AG09309 (cell line): ENCODE measurements at places on chromosomes 3 and 15.

- no peak for DNase-seq
Measured at GRCh38 chr3:173819368-173819767, 421.8 kb downstream of the NLGN1 start.

GRCh38 chr3:155963570-155963969 lies 93.1 kb downstream of the GMPS start:
- no peak for DNase-seq

DNA sequence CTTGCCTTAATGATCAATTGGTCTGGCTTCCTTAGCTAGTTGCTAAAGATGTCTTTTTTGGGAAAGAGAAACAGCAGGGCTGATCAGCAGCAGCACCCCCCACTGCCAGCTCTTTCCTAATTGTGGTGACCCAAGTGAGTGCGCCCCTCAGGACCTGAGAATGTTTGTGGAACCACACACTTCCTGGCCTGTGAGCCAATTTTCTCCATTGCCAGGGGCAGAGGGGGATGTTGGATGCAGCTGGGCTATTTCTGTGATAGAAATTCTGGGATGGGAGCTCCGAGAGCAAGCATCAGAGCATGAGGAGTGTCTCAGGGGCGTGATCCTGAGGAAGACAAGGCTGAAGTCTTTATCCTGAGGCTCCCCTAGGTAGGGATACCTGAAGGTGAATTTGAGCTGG lies 66.6 kb downstream of the CLDN11 start:
- no peak for DNase-seq

- DNase-seq: no peak
Measured at GRCh38 chr3:24492971-24493551, 1.6 kb downstream of the THRB start.

DNA sequence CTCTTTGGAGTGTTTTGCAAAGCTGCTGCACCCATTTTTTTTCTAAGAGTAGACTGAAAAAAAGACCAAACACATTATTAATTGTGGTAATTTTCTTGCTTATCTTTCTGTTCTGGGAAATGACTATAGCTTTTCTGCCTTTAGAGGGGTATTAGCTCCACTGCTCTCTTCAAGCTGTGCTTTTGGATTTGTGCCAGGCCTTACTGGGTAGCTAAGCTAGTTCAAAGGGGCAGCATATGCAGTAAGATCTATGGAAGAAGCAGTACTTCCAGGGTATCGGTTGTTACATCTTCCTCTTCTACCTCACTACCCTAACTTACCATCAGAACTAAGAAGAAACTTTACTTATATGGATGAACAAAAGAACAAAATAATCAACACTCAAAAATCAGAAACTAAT lies 28.7 kb upstream of the ARIH1 start:
- no peak for DNase-seq

DNA sequence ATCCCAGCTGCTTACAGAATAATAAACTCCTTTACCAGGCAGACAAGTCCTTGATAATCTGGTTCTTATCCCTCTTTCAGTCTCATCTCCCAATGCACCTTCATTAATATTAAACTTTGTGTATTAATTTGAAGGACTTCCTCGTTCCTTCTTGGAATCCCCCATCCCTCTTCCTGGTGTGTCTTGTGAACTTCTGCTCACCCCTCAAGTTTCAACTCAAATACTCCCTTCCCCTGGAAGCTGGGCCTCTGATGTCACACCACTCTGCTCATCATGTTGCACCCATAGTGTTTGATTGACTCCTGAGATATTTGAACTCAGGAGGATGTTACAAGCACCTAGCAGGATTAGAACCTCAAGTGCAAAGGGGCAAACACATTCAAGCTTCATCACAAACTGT lies 3.3 kb upstream of the STT3B start:
- no peak for DNase-seq

- DNase-seq: no peak
Measured at GRCh38 chr15:99692825-99693224, 40.4 kb downstream of the LYSMD4 start.

GRCh38 chr15:93861956-93862741 lies 369.2 kb upstream of the MCTP2 start:
- no peak for DNase-seq

DNA sequence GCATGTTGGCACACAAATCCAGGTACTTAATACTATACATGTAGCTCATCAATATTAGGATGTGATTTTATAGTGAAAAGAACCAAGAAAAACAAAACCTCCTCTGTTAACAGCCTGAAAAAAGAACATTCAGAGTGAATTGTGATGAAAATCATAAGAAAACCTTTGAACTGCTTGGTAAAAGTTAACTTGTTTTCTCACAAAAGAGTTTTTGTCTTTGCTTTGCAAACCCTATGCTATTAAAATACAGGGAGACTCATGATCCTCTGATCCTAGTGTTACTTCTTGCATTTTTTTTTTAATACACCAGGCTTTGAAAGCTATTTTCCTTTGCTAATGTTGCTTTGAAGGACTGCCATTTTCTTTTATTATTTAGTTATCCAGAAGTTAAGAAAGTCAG lies 23.7 kb downstream of the QTRT2 start:
- DNase-seq: no peak

GRCh38 chr15:51083641-51084166 lies 11.0 kb downstream of the TNFAIP8L3 start:
- no peak for DNase-seq

- DNase-seq: no peak
Measured at GRCh38 chr3:129694228-129694627, 87.8 kb upstream of the PLXND1 start.

- DNase-seq: no peak
Measured at GRCh38 chr15:100829457-100829856, 50.2 kb upstream of the ALDH1A3 start.

- no peak for DNase-seq
Measured at GRCh38 chr3:32117320-32117719, 10.9 kb downstream of the GPD1L start.

- DNase-seq: no peak
Measured at GRCh38 chr3:103083848-103084631, 649.2 kb downstream of the ZPLD1 start.

DNA sequence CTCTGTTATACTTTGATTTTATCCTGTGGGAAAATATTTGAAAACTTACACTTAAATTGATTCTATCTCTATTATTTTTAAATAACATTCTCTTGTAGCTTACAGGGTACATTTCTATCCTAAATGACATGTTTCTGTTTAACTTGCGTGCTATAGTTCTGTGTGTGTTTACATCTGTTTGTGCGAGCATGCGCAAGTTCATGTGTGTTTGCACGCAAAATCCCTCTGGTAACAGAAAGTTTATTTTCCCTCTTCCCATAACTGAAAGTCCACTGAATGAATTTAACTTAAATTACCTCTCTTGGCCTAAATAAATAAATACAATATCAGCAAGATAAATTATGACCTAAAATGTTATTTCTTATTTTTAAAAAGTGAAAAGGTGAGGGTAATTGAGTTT lies 117.3 kb upstream of the NEO1 start:
- no peak for DNase-seq

- DNase-seq: no peak
Measured at GRCh38 chr3:9135930-9136525, 113.4 kb downstream of the SRGAP3 start.

GRCh38 chr3:60594025-60594424 lies 657.2 kb downstream of the FHIT start:
- DNase-seq: no peak

DNA sequence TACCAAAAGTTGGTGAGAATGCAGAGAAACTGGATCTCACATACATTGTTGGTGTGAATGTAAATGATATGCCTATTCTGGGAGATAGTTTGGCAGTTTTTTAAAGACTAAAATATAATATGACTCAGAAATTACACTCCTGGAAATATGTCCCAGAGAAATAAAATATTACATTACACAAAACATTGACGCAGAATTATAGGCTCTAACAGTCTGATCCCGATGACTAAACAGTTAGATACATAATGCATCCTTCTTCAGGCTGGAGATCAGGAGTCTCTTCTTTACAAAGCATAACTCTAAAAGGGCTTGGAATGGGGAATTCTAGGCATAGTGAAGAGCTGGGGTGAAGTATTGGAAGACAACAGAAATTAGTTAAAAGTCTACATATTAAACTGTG lies 586.2 kb upstream of the NECTIN3 start:
- DNase-seq: no peak

DNA sequence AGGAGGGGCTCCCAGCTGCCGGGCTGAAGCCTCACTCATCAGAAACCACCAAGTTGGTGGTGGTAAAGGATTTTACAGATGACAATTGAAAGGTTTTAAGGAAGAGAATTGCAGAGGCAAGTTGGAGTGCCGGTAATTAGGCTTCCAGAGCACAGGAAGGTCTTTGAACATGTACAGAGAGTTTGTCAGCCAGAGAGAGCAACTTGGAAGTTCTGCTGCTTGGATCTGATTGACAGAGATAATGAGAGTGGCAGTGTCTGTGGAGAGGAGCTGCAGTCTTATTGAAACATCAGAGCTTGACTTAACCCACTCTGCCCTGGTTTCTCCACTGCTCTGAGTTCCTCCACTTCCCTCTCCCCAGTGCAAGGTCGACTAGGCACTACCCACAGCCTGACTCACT lies 448.6 kb downstream of the EPHB1 start:
- no peak for DNase-seq

DNA sequence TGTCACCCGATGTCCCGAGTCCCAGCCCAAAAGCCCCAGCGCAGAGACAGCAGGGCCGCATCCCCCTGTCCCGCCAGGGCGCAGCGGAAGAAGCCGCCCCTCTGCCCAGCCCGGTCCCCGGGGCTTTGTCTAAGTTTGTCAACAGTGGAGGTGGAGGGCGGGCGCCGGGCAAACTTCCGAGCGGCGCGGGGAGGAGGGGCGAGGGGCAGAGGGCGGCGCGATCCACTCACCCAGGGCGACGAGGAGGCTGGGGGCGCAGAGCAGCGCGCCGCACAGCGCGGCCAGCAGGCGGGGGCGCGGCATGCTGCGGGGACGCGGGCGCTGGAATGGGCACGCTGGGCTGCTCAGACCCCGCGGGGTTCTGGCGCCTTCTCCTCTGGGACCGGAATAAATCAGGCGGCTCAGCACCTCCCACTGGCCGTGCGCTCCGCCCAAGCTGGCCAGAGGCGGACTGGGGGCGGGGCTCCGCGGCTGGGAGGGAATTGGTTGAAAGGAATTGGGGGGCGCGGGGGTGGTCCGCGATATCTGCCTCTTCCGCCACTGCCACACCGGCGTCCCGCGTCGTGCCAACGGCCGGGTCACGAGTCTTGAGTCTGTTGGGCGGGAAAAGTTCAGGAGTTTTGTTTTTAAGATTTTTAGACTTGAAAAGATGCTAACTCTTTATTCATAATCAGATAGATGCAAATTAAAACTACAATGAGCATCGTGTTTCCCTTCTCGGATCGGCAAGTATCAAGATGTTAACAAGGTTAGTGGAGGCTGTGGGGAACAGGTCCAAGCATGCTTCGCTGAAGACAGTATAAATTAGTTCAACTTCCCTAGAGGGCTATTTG lies at the start of gene MFGE8:
MFGE8 (minus strand) TSS at position 363 of the 833 bp plus-strand sequence; CDS start at position 303, 60 bp downstream.
- peak; percentile 25 for DNase-seq

DNA sequence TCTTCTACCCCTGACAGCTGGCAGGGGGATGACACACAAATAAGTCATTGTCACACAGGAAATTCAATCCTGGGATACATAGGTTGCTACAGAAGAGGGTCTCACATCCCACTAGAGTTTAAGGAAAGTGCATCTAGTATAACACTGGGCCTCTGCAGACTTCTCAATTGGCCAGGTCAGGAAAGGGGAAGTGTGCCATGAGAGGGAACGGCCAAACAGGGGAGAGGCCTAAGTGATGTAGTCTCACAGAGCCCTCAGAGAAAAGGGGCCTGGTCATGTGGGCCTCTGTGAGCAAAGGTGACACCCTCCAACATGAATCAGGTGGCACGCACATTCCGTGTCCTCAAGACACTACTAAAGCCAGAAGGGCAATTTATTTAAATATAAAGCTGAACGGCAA lies 11.2 kb downstream of the ZXDC start:
- no peak for DNase-seq

GRCh38 chr15:34616613-34617012 lies 33.2 kb upstream of the GOLGA8B start:
- no peak for DNase-seq

DNA sequence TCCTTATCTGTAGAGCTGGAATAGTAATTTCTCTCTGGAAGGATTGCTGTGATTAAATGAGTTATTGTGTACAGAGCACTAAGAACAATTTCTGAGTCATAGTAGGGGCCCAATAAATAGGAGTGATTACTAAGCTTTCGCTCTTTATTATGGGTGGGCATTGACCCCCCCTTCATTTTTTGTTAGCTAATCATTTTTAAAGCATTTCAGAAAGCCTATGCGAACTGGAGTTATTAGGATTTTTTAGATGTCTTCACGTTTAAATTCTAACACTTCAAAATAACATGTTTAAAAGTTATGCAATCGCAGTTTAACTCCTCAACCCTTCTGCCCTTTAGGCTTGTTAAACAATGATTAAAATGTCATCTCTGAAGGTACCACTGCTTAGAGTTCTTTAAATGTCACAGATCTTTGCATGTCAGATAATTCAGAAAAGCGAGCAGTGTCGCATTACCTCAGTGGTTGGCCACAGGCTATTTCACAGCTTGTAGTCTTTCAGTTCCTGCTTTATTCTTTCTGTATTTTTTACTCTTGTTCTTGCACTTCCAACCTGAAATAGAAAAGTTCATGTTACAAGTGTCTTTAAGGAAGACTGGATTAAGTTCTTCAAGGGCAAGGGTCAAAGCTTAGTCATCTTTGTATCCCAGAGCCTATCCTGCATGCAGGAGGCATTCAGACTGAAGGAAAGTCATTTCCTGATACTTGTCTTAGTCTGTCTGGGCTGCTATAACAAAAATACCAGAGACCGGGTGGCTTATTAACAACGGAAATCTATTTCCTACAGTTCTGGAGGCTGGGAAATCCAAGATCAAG lies 102.9 kb downstream of the FNDC3B start:
- no peak for DNase-seq

DNA sequence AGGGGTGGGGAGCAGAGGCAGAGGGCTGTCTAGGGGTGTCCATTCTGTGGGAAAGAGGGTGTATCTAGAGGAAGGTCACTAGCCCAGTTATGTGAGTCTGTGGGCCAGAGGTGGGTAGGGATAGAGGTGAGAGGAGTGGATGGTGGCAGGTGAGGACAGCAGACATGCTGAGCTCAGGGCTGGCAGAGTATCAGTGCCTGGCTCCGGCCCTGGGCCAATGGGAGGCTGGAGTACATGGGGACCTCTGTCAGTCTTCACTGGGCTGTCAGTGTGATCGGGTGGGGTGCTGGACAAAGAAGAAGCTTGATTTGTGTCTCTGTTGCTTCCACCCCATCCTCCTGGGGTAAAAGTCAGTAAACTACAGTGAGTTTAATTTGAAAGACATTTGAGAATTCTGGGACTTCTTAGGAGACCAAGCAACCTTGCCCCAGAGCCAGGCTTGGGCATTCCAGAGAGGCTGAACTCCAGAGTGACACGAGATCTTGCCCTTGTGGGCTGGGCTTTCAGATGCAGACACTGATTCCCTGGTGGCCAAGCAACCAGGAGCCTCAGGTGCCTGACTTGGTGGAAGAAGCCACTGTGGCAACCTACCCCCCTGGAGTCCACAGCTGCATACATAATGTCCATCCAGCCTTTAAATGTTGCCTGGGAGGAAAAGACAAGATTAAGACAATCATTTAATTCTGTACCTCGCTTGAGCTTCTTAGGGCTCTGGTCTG lies 60.7 kb downstream of the EXOG start:
- no peak for DNase-seq
